ENCODE measurements at places on chromosomes 12 and 14.

DNA sequence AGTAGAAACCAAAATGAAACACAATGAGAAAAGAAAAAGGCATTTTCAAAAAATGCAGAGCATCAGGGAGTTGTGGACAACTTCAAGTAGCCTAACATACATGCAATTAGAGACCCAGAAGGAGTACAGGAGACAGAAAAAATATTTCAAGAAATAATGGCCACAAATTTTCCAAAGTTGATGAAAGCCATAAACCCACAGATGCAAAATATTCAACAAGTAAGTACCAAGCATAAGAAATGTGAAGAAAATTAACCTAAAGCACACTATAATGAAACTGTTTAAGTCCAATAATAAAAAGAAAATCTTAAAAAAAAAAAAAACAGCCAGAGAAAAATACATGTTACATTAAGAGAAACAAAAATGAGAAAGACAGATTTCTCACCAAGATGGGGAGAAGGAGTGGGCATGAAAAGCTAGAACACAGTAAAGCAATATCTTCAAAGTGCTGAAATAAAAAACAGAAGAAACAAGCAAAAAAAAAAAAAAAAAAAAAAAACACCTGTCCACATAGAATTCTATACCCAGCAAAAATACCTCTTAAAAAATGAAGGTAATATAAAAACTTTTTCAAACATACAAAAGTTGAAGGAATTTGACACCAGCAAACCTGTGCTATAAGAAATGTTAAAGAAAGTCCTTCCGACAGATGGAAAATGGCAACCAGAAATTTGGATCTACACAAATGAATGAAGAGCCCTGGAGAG, 77.1 kb downstream of the PRKAB1 start:
- no peak for DNase-seq

- no peak for DNase-seq
Observed at GRCh38 chr14:99947695-99948094, 117.5 kb upstream of the EVL start.

GRCh38 chr14:67990576-67990975, 171.0 kb downstream of the RAD51B start:
- no peak for DNase-seq

- no peak for DNase-seq
Observed at GRCh38 chr12:76685246-76685678, 78.7 kb upstream of the ZDHHC17 start.

- DNase-seq = no peak
Observed at GRCh38 chr14:28294834-28295440, 471.6 kb upstream of the FOXG1 start.

- DNase-seq = peak; percentile 41
Observed at GRCh38 chr12:107317751-107318555, 224.6 kb upstream of the CRY1 start.

- DNase-seq = no peak
Observed at GRCh38 chr14:73189651-73190050, 47.7 kb upstream of the PAPLN start.

GRCh38 chr14:79680087-79680486, 531.2 kb downstream of the DIO2 start:
- DNase-seq = no peak

Measured in GM20000 (cell line).